Stimulated activated CD8-positive, alpha-beta memory T cell treated with anti-CD3 and anti-CD28 coated beads, Interleukin-2, amount 100 ng/mL, for 48 hours (primary cell): ENCODE measurements at places on chromosomes 11 and 22.

DNA sequence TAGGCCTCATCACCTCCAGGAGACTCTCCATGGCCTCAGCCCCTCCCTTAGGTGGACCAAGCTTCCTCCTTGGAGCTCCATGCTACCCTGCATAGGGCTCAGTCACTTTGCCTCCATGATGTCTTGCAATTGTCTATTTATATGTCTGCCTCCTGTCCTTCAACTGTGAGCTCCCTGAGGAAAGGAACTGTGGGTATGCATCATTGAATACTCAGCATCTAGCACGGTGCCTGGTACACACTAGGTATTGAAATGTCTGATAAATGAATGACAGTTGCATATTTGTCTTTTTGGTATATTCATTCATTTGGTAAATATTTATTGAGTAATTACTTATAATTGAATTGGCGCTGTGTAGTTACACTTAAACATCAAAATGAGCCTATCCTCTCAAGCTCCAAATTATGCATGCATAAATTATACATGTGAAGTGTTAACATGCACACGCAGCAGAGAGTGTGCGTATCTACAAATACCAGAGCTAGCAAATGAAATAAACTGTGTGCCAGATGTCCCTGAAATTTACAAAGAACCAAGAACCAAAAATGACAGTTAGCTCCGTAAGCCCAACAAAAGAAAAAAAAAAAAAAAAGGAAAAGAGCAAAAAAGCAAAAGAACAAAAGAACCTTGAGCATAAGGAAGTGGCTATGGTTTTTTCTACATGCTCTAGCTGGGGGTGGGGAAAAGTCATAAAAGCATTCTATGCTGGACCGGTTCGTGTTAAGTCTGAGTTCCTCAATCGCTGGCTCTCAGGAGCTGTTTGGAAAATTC is 25.2 kb downstream of the GRAP2 start:
- DNase-seq = no peak

DNA sequence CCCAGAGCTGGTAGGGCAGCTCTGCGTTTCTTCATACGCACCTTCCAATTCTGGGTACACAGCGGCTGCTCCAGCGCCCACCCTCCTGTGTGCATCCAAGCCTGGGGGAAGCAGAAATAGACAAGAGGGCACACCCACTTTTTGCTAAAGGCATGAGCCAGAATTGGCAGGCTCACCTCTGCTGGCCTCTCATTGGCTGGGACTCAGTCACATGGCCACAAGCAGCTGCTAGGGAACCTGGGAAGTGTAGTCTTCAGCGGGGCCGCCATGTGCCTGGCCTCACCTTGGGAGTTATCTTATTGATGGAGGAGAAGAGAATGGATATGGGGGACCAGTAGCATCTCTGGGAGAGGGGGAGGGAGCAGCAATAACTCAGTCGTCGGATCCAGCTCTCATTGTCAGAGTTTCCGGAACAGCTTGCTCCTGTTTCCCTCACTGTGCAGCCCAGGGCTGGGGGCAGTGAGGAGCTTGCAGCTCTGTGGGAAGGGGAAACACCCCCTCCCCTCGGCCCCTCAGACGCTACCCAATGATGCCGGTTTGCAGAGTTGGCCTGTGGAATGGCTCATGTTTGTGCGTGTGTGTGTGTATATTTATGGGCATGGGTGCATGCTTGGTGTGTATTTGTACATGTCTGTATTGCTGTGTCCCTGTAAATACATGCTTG is 11.8 kb upstream of the MIEF1 start:
- DNase-seq = peak; percentile 74

DNA sequence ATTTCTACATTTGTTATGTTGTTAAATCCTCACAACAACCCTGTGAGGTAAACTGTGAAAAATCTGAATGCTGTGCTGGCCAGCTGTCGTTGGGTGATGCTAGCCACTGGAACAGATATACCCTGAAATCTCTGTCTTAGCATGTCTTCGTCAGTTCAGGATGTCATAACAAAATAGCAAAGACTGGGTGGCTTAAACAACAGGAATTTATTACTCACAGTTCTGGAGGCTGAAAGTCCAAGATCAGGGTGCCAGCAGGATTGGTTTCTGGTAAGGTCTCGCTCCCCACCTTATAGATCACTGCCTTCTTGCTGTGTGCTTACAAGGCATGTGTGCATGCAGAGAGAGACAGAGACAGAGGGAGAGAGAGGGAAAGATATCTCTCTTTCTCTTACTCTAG is 211.7 kb downstream of the C11orf91 start:
- no peak for DNase-seq

GRCh38 chr11:28269586-28269985 is 161.4 kb downstream of the METTL15 start:
- no peak for DNase-seq

- DNase-seq = no peak
Observed at GRCh38 chr11:47243454-47243853, 5.2 kb downstream of the ACP2 start.

DNA sequence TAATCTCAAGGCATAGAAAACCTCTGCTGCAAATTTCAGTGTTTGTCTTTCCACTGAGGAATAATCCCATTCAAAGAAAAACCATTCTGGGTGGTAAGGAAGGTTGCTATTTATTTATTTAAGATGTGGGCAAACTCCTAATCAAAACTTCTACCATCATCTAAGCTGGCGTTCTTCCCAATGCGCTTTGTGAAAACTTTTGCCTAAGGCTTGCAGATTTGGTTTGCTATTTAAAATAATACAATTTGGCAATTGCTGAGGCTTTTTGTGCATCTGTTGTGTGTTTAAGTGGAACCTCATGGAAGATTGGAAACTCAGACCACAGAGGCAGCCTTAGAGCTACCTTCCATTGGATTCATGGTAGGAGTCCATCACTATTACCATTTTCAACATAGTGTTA is 309.0 kb downstream of the BLID start:
- DNase-seq = no peak

GRCh38 chr11:120306519-120307242 is 18.4 kb upstream of the TLCD5 start:
- DNase-seq = no peak

DNA sequence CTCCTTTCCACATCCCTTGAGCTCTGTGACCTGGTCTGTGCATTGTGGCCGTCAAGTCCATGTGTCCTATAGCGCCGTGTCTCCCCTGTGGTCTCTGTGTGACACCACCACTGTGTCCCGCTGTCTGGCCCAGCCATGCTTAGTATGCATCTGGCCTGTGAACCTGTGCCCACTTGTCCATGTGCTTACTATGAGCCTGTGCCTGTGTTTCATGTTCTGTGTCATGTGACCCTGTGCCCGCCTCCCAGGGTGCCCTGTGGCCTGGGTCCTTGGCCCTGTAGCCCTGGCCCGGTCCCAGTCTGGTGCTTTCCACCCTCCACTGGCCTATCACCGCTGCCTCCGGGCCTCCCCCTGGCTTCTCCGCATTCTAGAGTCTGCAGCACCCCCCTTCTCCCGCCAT is 80.6 kb downstream of the CCDC83 start:
- no peak for DNase-seq

DNA sequence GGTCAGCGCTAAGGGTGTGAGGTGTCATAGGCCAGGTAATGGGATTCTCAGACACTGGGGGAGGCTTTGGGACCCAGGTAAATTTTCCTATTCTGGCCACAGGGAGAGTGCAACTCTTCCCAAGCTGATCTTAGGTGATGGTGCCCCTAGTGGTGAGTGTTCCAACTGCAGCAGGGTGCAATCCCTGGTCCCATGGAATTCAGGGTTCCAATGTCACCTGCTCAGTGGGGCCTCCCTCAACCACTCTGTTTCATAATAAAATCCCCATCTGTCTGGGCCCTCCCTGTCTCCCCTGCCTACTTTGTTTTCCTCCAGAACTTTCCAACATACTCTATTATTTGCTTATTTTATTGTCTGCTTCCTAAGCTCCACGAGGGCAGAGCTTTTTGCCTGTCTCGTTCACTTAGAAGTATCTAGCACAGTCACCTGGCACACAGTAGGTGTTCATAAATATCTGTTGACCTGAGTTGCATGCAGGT is 2.9 kb upstream of the SGSM1 start:
- peak; percentile 42 for DNase-seq

DNA sequence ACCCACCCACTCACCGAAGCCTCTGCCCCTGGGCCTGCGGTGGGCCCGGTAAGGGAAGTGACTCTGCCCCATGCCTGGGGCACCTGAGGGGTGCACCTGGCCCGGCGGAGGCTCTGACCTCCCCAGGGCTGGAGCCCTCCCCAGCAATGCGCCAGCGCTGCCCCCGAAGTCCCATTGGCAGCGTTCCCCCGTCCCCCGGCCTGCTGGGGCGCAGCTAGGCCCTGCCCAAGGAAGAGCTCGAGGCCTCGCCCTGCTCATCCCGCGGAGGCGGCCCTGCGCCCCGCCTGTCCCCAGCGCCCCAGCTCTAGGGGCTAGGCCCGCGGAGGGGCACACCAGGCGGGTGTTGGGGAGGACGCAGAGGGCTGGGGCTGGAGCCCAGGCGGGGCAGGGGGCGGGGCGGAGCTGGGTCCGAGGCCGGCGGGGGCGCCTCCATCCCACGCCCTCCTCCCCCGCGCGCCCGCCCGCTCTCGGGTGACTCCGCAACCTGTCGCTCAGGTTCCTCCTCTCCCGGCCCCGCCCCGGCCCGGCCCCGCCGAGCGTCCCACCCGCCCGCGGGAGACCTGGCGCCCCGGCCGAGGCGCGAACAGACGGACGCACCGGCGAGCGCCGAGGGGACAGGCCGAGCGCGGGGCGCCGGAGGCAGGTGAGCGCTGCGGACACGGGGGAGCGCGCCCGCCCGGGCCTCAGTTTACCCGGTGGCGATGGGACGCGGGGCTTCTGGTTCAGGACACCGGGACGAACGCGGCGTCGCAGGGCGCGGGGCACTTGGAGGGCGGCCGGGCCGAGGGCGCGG is at the start of gene EPS8L2:
TSS of gene EPS8L2 (plus strand) at position 586 of the 793 bp plus-strand sequence. CDS start 3,177 bp downstream, outside the sequence.
- DNase-seq = no peak

DNA sequence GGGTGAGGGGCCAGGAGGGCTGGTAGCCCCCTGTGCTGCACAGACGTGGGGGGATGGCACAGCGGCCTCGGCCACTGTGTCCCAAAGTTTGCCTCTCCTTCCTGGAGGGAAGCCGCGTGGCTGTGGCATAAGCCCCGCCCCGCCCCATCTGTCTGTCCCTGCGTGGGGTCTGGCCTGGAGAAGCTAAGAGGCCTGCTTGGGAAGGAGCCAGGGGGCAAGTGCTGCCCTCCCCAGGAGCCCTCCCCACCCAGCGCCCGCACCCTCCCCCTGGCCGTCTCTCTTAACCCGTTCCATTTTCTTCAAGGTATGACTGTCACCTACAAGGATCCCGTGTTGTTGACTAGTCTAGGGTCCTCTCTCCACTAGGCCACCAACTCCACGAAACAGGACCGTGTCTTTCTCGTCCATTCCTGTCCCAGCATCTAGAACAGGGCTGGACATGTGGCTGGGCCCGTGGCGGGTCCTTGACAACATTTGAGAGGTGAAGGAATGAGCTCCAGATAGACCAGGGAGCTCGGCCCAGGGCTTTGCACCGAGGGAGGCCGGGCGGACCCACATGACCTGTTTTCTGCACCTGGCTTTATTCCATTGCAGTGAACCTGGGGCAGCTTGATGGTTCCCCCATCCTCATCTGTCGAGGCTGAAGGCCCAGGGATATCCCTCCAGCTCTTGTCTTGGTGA is 428.0 kb downstream of the TBC1D22A start:
- no peak for DNase-seq

DNA sequence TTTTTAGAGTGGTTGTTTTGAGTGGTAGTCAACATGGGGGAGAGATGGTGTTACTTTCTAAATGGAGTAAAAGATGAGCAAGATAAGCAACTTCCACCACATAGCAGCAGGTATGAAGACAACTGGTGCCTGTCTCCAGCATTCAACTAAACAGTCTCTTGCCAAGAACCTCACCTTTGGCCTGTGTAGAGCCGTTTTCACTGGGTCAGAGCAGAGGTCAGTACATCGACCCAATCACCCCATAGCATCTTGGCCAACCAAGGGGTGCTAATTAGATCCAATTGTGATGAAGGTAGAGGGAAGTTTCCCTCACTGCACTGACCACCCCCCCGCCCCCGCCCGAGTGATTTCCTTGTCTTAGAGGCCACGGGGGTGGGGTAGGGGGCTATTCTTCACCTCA is 188.2 kb downstream of the BLID start:
- DNase-seq = no peak
